NCI-H1105 treated with DMSO at 0.1 percent for 48 hours (cell line): ENCODE measurements at places on chromosomes 3 and 15.

GRCh38 chr3:145981056-145981455, 179.9 kb downstream of the PLOD2 start:
- no peak for DNase-seq

GRCh38 chr15:40894681-40895448, 615 bp downstream of the VPS18 start:
- DNase-seq = no peak

DNA sequence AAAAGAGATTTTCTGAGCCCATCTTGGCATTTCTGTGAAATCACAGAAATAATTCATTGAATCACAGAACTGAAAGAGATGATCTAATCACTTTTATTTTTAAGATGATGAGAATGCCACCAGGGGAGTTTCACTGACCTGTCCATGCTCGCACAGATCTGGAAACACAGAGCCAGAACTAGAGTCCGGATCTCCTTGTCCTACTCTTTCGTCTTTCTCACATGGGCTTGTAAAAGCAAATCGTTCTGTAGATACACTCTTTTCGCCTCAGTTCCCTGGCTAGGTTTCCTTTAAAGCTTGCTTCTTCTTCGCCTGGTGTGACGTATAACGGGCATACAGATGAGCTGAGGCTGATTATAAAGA, 122.5 kb upstream of the SPRED1 start:
- no peak for DNase-seq

DNA sequence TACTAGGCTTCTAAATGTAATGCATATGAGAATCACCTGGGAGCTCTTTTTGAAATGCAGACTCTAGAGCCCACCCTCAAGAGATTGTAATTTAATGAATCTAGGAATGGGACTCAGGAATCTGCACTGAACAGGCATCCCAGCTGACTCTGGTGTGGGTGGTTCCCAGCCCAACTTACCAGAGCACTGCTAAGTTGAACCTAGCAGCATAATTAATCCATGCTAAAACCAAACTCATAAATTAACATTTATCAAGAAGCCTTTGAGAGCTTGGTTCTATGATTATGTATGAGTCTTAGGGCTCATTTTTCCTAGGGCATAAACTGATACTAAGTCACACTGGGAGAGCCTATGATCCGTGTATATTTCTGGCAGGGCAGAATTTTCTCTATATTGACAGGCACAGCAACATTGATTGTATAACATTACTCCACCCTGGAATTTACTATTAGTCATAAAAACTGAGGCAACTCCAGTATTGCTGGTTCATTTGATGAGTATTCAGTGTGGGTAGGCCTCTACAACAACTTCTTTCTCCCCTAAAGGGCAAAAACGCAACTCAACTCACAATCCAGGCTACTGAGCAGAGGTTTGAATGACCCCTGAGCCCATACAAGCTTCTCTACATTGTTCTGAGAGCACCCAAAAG, 10.7 kb upstream of the CSTA start:
- DNase-seq = no peak

DNA sequence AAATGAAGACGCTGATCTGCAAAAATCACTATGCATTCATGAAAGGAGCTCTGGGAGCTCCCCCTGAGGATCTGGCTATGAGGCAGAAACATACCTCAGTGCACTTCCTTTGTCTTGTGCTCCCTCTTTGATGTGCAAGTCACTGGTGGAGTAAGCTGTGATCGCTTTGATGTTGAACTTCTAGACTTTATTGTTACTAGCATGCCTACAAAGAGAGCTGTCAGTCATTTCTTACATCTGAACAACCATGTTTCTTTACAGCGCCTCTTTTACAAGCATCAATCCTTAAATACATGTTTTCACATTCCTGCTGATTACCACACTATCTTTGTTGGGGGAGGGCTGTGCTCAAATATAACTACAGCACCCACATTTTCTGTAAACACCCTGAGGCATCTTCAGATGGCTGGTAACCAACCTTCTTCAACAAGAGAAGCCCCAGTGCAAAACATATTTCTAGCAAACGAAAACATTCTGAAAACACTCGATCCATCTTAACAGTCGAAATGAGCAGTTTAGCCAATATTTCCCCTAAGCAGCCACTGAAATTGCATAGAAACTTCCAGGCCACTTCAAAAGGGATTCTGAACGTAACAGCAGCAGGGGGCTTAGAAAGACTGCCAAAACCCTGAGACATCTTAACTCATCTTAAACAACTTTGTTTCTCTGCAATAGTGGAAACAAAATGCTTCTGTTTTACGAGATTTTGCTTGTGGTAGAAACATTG, 101.9 kb upstream of the ICE2 start:
- no peak for DNase-seq

GRCh38 chr15:37134699-37135131, 34.4 kb upstream of the MEIS2 start:
- peak; percentile 8 for DNase-seq

DNA sequence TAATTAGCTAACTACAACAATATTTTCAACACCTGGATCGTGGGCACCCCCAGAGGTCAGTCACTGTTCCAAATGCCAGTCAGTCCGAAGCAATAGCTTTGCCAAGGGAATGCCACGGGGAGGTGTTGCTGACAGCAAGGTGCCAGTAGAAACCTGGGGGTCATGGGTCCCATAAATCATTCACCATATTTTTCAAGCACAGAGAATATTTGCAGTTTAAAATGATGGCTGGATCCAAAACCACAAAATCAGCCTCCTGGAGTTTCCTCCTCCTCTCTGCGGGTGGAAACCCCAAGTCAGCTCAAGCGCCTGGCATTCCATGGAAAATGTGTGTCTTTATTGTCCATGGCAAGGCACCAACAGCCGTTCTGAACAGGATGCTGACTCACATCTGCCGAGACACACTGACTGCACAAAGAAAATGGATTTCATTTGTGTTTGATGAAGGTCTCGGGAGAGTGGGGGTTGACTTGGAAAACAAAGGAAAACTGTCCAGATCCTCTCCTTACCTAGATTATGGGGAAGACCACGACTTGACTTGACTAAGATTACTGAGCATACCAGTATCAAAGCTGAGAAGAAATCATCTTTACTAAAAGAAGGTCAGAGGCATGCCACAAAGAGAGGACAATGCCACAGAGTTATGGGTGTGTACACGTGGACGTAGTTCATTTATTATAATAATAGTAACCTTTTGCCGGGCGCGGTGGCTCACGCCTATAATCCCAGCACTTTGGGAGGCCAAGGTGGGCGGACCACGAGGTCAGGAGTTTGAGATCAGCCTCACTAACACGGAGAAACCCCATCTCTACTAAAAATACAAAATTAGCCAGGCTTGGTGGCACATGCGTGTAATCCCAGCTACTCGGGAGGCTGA, 26.4 kb downstream of the ANXA2 start:
- no peak for DNase-seq

DNA sequence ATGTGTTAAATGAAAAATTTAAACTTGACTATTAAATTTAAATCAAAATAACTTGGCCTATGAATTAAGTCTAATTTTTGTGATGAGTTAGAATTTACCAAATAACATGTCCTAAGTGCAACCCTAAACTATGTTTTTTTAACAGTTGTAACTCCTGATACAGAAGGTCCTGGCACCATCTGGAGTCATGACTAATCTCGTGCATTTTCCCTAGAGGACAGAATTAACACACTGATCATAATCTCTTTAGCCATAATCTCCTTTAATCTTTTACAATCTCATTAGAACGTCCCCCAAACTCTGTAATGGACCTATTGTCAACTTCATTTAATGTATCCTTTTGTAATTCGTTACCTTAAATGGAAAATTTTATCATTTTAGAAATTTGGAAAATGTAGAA, 100.6 kb downstream of the SUCNR1 start:
- DNase-seq = no peak

DNA sequence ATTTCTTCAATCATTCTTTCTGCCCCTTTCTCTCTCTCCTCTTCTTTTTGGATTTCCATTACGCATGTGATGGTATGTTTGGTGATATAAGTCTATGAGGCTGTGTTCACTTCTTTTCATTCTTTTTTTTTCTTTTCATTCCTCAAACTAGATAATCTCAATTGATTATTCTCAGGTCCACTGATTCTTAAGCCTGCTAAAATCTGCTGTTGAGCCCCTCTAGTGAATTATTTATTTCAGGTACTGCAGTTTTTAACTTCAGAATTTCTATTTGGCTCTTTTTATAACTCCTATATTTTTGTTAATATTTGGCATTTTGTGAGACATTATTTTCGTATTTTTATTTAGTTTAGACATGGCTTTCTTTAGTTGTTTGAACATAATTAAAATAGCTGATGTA, 671.3 kb upstream of the NECTIN3 start:
- DNase-seq = no peak

- DNase-seq = no peak
Observed at GRCh38 chr3:139832998-139833397, 102.0 kb upstream of the CLSTN2 start.

GRCh38 chr3:180646187-180646790, 33.0 kb downstream of the CCDC39 start:
- DNase-seq = peak; percentile 34

DNA sequence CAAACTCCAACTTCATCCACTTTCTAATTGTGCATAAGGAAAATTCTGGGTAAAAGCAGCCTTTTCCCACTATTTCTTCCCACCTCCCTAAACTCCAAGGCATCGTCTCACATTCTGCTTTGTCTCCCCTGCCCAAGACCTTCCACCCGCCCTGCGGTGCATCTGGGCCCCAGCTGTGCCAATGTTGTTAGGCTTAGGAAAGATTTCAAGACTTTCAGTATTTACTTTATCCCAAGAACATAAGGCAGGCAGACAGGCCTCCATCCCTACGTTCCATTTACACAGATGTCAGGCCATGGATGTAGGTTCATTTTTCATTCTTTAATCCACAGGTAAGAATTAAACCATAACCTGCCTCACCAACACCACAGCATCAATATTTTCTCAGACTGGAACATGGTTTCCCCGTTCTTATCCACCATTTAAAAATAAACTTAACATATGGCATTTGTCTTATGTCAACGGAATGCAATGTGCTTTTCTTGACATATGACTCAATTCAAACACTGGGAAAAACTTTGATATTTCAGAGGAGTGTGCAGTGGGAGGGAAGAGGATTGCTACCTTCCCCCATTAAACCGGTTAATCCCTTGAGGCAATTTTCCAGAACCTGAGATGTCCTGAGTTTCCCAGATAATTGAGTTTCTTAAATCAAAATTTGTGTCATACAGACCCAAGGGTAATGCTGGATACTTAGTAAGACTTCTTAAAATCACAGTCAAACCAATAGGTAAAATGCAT, 238.0 kb upstream of the LRIG1 start:
- no peak for DNase-seq

- no peak for DNase-seq
Observed at GRCh38 chr15:66936109-66936860, 129.1 kb upstream of the SMAD3 start.

DNA sequence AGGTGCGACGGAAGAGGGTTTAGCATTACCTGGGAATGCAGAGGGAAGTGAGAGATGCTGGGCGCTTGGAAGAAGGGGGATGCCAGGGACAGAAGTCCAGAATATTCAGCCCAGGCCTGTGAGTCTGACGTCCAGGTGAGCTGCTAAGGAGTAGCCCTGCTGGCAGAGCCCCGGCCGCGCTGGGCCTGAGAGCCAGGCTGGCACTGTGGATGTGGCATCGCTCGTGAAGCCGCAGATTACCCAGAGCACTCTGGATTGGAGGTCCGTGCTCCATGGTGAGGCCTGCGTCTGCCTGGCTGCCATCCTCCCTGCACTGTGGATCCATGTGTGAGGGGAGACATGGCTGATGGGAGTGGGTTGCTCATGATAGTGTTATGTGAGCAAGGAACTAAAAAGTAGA, 14.5 kb downstream of the MAN2A2 start:
- DNase-seq = no peak

DNA sequence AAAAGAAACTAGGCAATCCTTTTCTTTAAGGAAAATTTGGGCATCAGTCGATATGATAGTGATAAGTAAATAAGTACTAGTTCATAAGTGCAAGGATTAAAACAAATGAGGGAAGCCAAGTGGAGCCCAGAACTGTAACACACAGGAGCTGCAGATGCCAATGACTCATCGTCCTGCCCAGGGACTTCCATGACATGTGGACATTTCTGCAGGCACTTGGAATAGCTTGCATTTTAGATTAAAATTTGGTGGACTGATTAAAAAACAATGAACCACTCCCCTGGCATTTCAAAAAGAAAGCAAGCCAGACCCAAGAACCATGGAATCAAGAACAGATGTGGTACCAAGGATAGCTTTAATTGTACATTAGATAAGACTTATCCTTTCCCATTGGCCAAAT, 2.9 kb downstream of the SAMD7 start:
- no peak for DNase-seq

DNA sequence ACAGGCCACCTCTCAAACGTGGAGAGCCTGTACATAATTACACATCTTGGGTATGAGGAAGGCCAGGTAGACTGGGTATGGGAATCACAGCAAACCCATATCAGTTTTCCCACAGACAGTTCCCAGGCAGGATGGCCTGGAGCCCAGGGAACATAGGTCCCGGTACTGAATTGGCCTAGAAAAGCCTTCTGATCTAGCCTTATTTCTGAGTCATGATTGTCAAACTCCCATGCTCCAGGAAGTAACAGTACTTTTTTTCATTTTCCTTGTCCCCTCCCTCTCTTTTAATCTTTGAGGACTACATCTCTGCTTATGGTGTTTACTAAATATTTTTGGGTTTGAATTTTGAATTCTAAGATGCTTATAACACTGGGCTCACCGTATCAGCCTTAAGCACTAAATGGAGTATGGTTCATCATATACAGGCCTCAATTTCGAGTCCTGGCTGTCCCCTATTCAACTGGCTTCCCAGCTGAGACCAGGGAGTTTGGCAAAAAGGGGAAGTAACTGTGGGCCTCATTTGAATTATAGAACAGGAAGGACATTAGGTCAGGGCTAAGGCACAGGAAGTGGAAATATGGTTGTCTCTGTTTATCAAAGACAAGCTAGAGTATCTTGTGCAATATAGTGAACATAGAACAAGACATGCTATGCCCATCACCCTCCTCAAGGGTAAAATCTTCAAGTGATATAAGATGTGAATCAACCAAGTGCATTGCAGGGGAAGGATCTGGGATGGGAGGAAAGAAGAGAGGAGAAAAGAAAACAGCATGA, 494.6 kb downstream of the NTRK3 start:
- no peak for DNase-seq

GRCh38 chr3:100096866-100097265, 17.4 kb downstream of the FILIP1L start:
- no peak for DNase-seq

DNA sequence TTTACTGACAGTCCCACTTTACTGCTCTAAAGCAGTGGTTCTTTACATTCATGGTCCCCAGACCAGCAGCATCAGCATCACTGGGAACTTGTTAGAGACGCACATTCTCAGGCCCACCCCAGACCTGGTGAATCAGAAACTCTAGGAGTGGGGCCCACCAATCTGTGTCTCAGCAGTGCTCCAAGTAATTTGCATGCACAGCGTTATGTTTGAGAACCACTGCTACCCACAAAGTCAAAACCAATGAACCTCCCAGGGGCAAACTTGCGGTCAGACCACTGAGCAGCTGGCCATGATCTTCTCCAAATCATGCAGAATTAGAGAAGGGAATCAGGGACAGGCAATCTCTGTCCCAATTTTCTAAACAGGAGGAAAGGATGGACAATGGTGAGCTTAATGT, 58.5 kb downstream of the ST8SIA2 start:
- DNase-seq = no peak

GRCh38 chr3:16868513-16868912, 16.2 kb upstream of the PLCL2 start:
- no peak for DNase-seq
